Fibroblast of skin of right quadriceps (primary cell): ENCODE measurements at places on chromosomes 5 and 9.

- DNase-seq, result no peak
Observed at GRCh38 chr9:94982211-94982610, 255.7 kb downstream of the AOPEP start.

- DNase-seq, result no peak
Observed at GRCh38 chr9:134641990-134642384, 384 bp downstream of the COL5A1 start.

- no peak for DNase-seq
Observed at GRCh38 chr5:598564-598890, 13.6 kb upstream of the CEP72 start.

DNA sequence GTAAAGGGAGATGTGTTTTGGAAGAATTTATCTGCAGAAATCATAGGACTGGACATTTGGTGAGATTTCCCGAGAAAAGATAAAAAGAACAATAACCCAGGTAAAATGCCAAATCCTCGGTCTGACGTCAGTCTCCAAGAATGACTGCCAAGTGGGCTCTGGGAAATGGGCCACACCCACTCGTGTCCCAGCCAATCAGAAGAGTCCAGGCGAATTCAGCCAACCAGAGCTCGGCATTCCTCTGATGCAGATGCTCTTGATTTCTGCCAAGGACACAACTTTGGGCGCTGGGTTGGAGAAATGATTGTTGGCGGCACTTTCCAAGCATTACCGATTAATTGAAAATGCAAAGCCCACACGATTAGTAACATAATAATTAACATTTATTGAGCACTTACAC lies 73.3 kb downstream of the FGF18 start:
- DNase-seq, result no peak

GRCh38 chr9:99650187-99650874 lies 171.4 kb upstream of the NR4A3 start:
- DNase-seq, result no peak

- DNase-seq, result no peak
Observed at GRCh38 chr9:126406075-126406667, 79.5 kb downstream of the MVB12B start.

GRCh38 chr9:129359916-129360536 lies 182.0 kb upstream of the IER5L start:
- no peak for DNase-seq

- no peak for DNase-seq
Observed at GRCh38 chr9:14203356-14204056, 110.4 kb downstream of the NFIB start.

DNA sequence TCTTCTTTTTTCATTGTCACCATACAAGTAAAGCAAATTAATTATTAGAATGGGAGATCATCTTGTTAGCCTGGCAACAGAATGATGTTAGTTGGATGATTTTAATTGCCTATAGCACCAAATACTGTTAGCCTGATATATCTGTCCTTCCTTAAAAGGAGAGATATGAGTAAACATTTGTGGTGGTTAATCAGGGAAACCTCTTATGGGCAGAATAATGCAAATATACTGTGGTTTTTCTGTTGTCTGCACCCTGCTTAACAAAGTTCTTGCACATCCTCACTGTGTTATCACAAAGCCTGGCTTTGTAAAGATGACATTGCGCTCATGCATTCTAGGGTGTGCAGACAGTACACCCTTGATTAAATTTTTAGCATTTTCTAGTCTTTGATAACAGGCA lies 254.9 kb upstream of the SMC2 start:
- DNase-seq, result no peak

GRCh38 chr5:67495072-67495471 lies 298.5 kb upstream of the CD180 start:
- DNase-seq, result no peak

- no peak for DNase-seq
Observed at GRCh38 chr5:172904312-172904642, 54.9 kb upstream of the RPL26L1 start.

DNA sequence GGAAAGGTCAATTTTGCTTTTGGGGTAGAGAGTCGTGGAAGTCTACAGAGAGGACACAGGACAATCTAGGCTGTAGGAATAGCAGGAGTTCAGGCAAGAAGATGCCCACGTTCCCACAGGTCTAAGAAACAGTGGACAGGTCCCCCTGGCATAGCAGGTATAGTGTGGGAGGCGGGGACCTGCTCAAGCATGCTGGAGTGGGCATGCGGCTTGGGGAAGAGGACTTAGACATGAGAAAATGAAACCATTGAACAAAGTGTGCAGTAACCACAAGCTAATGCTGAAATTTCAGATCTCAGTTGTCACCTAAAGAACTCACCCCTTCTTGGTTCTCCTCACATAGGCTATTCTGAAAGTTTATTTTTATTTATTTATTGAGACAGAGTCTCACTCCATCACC lies 142.8 kb upstream of the EFNA5 start:
- DNase-seq, result no peak

- DNase-seq, result no peak
Observed at GRCh38 chr9:34254966-34255825, 73.9 kb downstream of the KIF24 start.

GRCh38 chr9:9016597-9016996 lies 1217.0 kb upstream of the DMAC1 start:
- DNase-seq, result no peak

DNA sequence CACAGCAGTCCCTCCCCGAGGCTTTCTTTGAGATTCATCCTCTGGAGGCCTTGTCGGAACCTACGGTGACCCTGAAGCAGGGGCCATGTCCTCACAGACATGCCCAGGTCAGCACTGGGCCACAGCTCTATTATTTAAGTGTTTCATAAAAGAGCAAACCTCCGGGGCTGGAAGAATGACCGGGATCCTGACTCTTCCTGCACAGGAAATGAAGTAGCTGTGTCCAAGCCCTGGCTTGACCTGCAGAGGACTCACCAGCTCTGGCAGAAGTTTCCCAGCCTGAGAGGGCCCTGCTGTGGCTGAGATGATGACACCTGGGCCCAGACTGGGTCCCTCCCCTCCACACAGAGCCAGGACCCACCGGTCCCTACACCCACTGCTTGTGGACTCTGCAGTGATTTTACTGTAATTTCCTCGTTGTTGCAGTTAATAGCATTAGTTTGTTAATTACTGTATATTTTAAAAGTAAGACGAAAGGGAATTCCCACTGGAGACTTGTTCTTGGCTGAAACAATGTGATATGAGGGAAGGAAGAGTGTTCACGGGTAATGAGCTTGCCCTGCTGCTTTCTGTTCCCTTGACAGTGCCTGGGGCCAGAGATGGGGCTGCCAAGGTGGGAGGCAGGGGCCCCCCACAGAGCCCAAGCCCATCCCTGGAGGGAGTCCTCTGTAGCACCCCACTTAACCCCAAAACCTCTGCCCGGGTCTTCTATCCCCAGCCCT lies 72.2 kb downstream of the PCDH1 start:
- no peak for DNase-seq

DNA sequence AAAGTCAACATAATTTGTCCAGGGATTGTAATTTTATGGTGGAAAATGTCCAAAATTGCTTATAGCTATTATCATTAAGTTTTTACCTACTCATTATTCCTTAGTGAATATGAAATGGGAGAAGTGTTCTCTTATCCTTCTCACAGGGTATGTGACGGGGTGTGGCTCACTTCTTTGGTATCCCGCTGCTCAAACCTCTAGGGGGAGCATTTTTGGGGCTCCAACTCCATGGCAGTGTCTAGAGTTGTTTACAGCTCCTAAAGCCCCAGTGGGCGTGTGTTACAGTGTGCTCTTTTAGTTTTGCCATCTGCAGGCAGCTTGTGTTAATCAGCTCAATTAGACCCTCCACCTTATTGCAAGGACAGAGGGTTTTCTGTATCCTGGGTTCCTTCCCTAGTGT lies 89.4 kb downstream of the CDKN2A start:
- peak; percentile 39 for DNase-seq
